ENCODE measurements at places on chromosomes 6 and 20.

DNA sequence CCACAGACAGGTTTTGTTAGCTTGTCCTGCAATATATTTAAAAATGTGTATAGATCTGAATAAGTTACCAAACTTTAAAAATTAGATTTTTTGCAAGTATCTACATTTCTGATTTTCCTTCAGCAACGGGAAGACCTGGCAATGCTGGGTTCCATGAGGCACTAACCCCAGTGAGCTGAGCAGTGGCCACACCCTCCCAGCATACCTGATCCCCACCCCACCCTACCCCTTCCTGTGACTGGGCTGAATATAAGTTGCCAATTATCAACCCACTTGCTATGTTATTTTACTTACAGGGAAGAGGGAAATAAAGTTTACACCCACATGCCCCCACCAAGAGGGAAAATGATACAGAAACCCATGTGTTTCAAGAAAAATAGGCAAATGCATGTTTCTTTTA is 70.3 kb upstream of the RALGAPA2 start:
- DNase-seq, result no peak

DNA sequence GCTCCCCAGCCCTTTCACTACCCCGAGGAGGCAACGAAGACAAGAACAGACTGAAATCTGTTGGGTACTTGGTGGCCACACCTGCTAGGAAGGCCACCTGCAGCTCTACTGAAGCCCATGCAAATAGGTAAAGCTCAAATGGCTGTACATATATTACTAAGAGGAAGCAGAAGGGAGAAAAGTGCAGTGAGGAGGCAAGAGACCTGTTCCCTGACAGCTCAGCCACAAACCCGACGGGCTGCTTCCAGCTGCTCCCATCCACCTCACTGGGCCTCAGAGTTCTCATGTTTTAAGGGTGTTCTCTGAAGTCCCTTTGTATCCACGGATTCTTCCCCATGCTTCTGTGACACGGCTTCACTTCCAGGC is 24.6 kb downstream of the TRAM2 start:
- DNase-seq, result no peak

GRCh38 chr20:4814696-4815252 is 93.1 kb downstream of the PRND start:
- DNase-seq, result peak; percentile 74

DNA sequence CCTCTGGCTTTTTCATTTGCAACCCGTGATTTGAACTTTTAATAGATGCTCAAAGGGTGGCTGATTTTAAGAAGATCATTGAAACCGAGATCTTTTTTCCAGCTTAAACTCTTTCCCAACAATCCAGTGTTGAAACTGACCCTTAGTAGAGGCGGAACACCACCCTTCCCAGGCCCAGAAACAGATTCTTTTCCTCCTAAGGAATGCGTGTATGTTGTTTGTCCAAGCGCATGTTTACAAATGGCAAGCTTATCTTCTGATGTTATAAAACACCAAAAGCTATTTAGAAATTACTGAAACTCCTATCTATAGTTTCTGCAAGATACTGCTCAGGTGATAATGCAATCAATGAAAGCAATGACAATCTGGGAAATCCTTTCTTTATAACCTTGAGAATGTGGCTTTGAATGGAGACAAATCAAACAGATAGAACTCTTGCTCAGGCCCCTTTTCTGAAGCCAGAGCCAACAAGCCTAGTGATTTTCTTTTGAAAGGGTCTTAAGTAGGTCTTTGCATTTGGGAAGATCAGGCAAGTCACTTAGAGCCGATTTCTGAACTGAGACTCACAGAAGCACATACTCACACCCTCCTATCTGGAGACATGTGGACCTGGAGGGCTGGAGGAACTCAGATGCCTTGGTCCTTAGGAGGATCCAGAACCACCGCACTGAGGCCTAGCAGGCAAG is 9.1 kb downstream of the BANF2 start:
- no peak for DNase-seq

GRCh38 chr6:169251822-169252504 is 1.7 kb downstream of the THBS2 start:
- DNase-seq, result no peak

- no peak for DNase-seq
Observed at GRCh38 chr6:79842376-79843040, 104.8 kb downstream of the ELOVL4 start.

All from stimulated activated CD4-positive, alpha-beta T cell treated with anti-CD3 and anti-CD28 coated beads, Interleukin-1b, Interleukin-23, amount 100 ng/mL, for 48 hours (primary cell).